Right ventricle myocardium superior (tissue), 1 donor: ENCODE measurements at places on chromosomes 4 and X. TPM values are rescaled to one million over a fixed set of nuclear protein-coding genes. Genes with fewer than 3 reads are reported as not detected.

- DNase-seq: no peak
Measured at GRCh38 chr4:8368998-8369397, 71.5 kb downstream of the ACOX3 start.

GRCh38 chr4:162644346-162644745, 480.5 kb upstream of the FSTL5 start:
- DNase-seq: no peak

Gene AMTN
- total RNA-seq: not detected

- no peak for DNase-seq
Measured at GRCh38 chrX:23246001-23246400, 88.6 kb upstream of the PTCHD1 start.

Gene EVC2
- total RNA-seq: 1.6 TPM

- DNase-seq: no peak
Measured at GRCh38 chr4:108129196-108129595, 39.5 kb downstream of the LEF1 start.

Gene HMX1
- total RNA-seq: not detected

Gene PDZD4
- total RNA-seq: 2.6 TPM

GRCh38 chr4:133484287-133484686, 335.2 kb downstream of the PCDH10 start:
- DNase-seq: no peak

Gene ABLIM2
- total RNA-seq: 26.8 TPM

DNA sequence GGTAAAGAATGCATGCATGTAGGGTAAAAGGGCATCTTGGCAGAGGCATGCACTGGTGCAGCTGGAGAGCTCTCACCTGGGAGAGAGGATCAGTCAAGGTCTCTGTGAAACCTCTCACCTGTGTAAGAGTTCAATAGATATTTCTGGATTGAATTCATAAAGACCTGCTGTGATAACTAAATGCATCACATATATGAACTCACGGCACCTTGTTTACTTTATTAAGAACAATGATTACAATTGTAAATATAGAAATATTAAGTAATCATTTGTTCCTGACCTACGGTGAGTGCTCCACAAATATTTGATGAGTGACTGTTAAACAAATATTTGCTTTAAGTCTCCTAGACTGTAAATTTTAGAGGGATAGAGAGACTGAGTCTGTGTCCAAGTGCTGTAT, 85.9 kb upstream of the PAQR3 start:
- no peak for DNase-seq

Gene PNMA3
- total RNA-seq: 2.5 TPM

DNA sequence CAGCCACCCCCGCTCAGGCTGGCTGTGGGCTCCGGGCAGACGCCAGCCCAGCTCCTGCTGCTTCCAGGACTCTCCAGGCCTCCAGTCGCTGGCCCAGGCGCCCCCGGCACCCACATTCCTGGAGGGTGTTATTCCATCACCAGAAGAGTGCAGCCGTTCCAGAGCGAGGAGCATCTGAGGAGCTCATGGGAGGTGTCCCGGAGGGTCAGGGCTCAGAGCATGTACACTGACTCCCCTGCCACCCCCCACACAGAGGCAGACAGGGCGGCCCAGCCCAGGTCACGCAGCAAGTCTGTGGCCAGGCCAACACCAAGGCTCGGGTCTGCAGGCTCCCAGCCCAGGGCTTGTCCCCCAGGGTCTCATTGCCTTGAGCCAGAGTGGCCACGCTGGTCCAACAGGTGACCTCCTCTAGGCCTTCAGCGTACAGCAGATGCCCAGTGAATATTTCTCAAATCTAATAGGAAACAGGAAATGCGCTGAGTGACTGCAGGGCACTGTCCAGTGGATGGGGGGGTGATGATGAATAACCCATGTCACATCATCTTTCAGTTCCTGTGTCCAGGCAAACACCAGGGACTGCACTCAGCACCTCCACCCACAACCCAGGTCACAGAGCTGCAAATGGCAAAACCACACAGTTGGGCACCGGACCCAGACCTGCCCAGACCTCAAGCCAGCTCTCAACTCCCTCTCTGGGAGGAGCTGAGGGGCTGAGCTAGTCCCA, 37.2 kb downstream of the ABLIM2 start:
- no peak for DNase-seq

- no peak for DNase-seq
Measured at GRCh38 chr4:27964095-27964494, 1103.5 kb downstream of the STIM2 start.

DNA sequence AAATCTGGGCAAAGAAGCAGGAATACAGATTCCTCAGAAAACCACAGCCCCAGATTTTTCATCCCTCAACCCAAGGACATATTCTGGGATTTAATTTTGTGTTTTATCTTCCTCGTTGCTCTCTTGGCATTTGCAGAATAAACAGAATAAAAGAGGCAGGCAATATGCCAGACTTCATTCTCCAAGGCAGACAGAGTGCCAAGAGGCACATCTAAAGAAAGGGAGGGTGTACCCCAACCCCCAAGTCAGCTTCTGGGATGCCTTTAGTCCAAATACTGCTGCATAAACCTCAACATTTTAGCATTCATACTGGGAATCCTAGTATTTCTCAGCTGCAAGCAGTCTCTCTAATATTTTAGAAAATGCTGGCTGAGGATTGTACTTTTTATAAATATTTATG, 629.2 kb downstream of the KLHL13 start:
- no peak for DNase-seq

DNA sequence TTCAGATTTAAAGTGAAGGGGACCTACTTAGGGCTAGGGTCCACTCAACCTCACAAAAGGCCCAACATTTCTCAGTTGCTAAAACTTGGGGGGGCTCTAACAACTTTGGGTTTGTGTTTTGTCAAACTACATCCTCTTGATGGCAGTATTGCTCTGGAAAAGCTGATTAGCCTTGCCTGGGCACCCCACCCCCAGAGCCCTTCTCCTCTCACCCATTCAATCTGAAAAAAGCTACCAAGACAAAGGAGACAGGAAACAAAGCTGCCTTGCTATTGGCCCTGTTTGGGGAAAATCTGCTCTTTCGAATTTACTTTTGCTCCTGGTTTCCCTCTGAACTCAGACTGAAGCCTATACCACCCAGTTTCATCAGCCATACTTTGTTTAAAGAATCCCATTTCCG, 195.2 kb upstream of the STK26 start:
- DNase-seq: no peak

DNA sequence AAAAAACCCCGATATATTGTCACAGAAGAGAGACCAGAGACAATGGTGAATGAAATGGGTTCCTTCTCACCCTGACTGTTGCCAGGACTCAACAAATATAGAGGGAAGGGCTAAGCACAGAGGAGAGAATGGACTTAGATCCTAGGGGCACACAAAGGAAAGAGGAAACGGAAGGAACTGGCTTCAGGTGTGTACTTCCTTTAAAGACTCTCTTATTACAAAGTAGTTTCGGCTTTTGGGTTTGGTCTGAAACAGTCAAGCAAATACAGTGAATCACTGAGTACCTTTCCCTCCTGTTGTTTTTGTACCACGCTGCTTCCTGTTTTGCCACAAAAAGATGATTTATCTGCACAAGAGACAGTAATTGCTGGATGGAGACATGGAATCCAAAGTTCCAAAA, 46.1 kb upstream of the S100G start:
- no peak for DNase-seq

Gene TCEAL4
- total RNA-seq: 57.3 TPM

GRCh38 chr4:64617800-64618199, 208.6 kb upstream of the TECRL start:
- no peak for DNase-seq
